Esophagus squamous epithelium (tissue), 5 donors: ENCODE measurements at places on chromosomes 2 and 18. TPM values are rescaled to one million over a fixed set of nuclear protein-coding genes. Genes with fewer than 3 reads are reported as not detected.

Gene SLC11A1
- 9.8 TPM for total RNA-seq

Gene ACVR1C
- 0.19 TPM for total RNA-seq

Gene UGT1A4
- total RNA-seq, result 2.9 TPM

Gene CAPN13
- total RNA-seq, result 3.1 TPM

Gene GCA
- 19.3 TPM for total RNA-seq

Gene SYT4
- total RNA-seq, result not detected

Gene TCF23
- not detected for total RNA-seq

Gene MAP3K20
- 26.0 TPM for total RNA-seq

Gene IL18RAP
- 3.4 TPM for total RNA-seq

Gene UNC80
- total RNA-seq, result not detected

Gene STK39
- total RNA-seq, result 21.8 TPM

Gene ALPP
- not detected for total RNA-seq
